ENCODE measurements at places on chromosomes 12 and 14.

GRCh38 chr12:66003951-66004350 is 126.6 kb downstream of the LLPH start:
- DNase-seq: no peak

DNA sequence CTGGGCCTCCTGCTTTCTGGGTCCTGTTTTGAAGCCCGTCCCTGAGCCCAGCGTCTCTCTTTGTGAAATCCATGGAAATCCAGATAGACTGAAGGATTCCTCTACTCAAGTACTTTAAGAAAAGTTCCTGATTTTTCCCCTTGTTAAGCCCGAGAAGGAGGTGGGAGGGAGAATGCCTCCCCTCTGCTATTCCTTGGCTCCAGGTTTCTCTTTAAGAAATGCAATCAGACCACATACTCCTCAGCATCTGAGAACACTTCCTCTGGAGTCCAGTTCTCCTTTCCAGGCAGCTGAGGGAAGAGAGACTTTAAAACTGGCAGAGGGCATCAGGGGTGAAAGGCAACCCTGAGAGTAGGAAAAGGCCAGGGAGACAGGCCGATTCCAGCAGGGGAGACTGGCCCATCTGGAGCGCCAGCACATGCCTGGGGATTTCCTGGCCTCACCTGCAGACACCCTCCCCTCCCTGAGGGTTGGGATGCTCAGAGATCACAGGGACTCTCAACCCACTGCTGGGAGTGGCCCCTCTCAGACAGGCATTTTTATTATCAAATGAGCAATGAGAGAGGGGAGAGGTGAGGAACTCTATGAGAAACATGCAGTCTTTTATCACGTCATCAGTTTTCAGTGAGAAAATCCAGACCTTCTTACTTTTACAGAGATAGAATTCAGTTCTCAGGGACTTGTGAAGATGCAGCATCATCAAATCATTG is 2.0 kb upstream of the EMP1 start:
- DNase-seq: no peak

DNA sequence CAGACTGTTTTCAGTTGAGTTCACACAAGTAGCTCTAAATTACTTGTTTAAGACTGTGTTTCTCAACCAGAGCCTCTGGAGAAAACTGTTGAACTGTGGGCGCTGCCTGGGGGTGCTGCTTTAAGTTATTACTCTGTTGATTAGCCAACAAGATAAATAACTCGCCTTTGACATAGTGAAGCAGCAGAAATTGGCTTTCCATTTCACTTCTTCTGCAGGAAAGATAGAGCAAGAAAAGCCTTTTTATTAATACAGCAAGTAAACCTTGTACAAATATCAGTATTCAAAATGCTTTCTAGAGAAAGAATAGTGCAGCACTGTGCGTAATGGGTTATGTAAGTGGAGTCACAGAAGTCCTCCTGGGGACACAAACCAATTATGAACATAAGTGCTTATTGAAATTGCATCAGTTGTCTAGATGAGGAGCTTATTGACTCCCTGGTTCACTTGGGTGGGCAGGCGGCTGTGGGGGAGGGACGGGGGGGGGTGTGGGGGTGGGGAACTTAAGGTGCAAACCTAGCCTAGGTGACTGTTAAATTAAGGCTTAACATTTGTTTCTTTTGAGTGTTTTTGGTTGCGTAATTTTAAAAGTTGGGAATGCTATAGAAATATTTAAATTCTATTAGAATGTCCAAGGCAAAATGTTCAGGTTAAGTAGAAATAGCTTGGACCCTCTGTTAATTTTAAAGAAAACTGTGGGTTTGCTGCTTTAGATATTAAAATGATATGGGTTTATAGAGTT is 6.3 kb downstream of the FRS2 start:
- DNase-seq: no peak

DNA sequence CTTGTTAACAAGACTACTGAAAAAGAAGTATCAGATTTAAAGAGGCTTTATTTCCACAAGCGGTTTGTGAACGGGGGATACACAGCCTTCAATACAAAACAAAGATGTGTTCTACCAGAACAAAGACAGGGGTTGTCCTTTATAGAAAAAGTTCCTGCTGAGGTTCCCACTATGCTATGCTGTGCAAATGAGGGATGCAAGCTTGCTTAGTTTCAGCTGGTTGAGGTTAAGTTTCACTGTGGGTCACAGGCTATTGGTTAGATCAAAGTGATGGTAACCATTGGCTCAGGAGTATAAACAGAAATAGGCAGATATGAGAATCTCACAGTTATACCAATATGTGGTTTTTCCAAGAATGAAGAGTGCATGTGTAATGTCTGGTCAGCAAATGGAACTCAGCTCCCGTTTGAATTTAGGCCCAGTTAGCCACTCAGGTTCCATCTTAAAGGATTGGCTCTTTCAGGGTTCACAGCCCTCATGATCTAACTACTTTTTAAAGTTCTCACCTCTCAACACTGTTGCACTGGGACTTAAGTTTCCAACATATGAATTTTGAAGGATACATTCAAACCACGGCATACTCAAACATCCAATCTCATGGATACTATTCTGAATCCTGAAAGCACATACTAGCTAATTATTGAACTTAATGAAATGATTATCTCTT is 215.4 kb upstream of the DCN start:
- no peak for DNase-seq

GRCh38 chr14:65339866-65340265 is 72.7 kb upstream of the FUT8 start:
- no peak for DNase-seq

GRCh38 chr12:43551971-43552559 is at the start of gene ADAMTS20:
Gene ADAMTS20 (minus strand): TSS chr12:43552203. CDS start chr12:43551921, 282 bp downstream.
- DNase-seq: no peak

- DNase-seq: peak; percentile 20
Measured at GRCh38 chr12:51591016-51591901, at the start of gene SCN8A. Gene SCN8A (plus strand): TSS chr12:51591233. CDS start chr12:51662818, 71,585 bp downstream.

DNA sequence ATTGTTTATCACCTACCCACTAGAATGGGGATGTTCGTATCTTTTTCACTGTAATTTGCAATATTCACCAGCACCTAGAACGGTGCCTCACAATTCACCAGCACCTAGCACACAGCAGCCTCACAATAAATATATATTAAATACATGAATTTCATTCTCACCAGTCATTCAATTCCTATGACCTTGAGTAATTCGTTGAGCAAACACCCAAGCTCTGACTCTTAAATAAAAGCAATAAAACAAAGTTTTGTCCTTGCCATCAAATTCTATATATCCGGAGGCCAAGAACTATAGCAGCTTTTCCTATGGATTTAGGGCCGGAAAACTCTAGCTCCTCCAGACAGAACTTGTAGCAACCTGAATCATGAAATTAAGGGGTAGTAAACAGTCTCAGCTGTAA is 981 bp downstream of the VTI1B start:
- no peak for DNase-seq

- peak; percentile 67 for DNase-seq
Measured at GRCh38 chr14:96275177-96276112, 19.4 kb downstream of the BDKRB1 start.

DNA sequence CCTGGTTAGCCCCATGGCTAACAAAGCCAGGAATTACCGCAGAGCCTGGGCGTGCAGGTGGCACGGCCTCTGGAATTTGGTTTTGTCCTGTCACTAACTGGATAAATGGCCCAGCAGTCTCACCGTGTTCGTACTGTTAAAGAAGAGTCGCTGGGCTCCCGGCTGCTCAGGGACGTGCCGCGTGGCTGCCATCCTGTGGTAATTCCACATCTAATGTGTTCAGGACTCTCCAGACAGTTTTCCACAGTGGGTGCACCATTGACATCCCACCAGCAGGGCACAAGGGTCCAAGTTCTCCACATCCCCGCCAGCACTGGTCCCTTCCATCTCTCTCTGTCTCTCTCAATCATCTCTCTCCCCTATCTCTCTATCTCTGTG is 19.6 kb downstream of the NOC4L start:
- no peak for DNase-seq

GRCh38 chr14:104302794-104303405 is 164.5 kb downstream of the KIF26A start:
- DNase-seq: peak; percentile 31

DNA sequence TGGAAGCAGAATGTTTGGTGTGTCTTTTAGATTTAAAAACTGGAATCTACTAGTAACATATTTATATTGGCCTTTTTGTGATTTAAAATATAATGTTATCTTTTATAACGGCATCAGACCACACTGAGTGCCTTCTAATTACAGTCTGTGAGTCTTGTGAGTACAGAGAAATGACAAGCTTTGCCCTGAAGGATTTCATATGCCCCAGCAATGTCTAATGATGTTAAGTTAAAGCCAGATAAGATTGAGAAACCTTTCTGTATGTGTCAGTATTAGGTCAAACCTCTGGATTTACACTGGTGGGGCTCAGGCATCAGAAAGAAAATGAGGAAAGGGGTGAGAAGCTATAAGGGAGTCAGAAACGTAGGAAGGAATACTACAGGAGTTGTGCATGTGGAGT is 25.2 kb downstream of the PLEKHA5 start:
- DNase-seq: no peak

GRCh38 chr12:22340143-22340542 is 5.6 kb upstream of the ST8SIA1 start:
- DNase-seq: no peak

GRCh38 chr14:95862243-95862642 is 14.4 kb upstream of the TUNAR start:
- no peak for DNase-seq

GRCh38 chr12:127381043-127381668 is 885.8 kb upstream of the TMEM132C start:
- no peak for DNase-seq

DNA sequence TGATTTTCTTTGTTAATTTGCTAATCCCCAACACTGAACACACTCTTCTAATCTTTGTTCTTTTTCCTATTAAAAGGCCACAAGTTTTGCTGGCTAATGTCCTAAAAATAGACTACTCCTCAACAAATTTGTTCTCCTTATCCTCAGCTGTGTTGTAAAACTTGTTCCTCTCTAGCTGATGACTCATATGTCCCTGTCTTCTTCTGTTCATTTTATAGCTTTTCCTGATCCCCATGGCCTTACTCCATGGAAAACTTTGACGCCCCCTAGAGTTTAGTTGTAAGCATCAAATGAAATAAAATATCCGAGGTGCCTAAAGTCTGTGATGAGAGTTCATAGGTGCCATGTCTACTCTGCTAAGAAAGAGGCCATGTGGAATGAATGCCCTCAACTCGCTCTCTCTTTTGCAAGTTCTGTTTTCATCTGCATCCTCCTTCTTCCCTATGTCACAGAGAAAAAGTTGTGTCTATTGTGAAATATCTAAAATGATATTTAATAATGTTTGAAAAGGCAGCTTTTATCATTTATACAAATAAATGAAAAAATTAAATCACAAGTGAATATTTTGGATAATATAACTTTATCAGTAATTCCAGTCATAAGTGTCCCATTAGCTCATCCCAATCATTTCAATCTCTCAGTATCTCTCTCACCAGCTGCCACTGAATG is 237.9 kb downstream of the IPO8 start:
- no peak for DNase-seq

DNA sequence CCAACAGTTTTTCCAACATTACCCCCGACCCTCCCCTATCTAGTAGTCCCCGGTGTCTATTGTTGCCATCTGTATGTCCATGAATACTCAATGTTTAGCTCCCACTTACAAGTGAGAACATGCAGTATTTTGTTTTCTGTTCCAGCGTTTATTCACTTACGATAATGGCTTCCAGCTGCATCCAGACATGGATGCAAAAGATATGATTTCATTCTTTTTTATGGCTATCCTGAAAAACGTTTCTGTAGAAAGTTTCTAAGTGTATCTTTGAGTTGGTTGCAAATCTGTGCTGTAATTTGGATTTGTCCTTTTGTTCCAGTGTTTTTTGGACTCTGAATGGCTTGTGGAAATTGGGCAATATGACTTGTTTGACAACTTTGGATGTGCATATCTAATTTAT is 11.7 kb downstream of the SP1 start:
- no peak for DNase-seq

DNA sequence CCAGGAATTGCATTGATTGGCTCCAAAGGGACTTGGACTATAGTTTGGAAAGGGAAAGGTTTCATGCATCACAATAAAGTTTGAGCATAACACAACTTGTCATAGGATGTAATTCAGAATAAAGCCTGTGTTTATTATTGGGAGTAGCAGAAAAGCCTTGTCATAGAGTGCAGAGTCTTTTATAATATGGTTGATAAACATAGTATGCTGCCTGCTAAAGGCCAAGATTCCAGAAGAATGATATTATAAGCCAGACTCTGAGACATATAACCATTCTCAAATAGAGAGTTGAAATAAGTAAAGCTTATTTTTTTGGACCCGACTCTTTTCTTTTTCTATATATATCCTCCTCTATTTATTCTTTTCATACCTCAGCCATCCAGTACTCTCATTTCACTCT is 207.3 kb downstream of the LRIG3 start:
- no peak for DNase-seq

- no peak for DNase-seq
Measured at GRCh38 chr12:54890339-54890738, 36.0 kb downstream of the MUCL1 start.

DNA sequence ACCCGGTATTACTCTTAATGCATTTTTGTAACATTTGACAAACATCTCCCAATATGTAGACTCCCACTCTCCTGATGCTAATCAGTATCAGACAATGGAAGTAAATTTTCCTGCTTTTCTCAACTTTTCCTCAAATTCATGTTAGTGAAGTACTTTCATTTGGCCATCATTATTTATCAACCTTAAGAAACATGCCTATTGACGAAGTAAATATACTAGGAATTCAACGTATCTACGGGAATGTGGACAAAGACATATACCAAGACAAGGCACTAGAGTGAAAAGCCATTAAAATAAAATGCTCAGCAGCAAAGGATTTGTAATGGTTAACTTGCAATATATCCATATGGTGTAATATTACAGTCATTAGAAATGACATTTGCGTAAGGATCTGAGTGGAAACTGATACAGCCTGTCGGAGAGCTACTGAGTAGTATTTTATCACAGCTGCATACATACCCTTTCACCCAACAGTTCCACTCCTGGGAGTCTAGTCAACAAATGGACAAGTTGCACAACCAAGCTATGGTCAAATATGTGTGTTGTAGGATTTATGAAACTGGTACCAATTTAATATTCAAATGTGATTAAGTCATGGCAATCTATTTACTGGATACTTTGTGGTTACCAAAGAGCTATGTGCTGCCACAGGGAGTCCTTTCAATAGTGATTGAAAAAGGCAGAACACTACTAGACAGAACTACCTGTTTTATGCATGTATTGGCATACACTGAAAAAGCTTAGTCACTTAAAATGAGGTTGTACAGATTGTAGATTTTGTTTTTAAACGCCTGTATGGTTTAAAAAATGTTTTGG is 26.5 kb downstream of the NUDT4 start:
- no peak for DNase-seq

- no peak for DNase-seq
Measured at GRCh38 chr12:64810831-64811230, 13.6 kb upstream of the TBC1D30 start.
